ENCODE measurements at places on chromosomes 13 and 19.

DNA sequence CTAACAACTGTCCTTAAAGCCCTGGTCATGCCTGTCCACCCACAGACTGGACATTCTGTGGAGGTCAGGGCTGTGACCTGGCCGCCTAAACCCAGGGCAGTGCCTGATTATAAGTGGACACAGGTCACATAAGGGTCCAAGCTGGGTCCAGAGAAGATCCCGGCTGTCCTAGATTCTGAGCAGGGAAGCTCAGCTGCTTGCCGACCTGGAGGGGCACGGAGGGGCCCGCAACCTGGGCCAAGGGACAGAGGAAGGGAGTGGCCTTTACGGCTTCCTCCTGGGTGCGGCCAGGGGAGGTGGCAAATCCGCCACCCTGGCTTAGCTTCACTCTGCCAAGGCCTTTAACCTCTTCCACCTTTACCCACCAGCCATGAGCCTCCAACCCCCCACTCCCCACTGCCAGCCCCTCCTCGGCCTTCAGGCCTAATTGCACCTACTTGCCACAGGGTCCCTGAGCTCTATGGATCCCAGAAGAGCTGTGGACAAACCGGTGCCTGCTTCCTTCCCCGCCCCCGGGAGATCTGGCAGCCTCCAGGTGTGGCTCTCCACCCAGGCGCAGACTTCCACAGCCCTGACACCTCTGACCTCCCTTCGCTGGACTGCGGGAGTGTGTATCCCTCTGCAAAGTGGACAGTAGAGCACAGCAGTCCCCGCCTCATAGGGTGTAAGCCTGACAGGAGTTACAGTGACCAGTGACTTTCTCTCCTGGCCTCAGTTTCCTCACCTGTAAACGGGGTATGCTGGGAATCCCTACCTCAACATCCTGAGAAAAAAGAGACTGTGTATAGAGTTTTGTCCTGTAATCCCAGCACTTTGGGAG, 1.7 kb downstream of the CD320 start:
- no peak for DNase-seq

DNA sequence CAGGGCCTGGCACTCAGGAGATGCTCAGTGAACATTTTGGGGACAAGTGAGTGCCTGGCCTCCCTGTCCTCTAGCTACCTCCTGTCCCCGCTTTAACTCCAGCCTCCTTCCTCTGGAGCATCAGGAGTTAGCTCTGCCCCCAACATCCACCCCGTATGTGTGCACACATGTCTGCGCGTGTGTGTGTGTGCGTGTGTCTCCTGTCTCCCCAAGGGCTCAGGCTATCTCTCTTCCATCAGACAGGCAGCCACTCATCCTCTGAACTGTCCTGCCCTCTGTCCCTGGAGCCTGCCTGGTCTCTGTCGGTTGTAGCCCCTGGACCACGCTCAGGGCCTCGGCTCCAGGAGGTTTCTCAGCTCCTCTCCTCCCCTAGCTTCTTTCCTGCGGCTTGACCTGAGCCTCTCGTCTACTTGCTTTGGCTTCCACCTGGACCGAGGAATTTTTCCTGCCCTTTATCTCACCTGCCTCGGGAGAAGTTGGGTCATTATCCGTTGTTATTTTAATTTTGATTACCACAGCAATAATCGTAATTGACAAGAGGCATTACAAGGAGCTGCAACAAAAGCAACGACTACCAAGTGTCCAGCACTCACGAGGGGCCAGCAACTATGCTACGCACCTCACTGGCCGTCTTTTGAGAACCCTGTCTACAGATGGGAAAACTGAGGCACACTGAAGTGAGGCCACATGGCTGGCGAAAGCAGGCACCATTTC, 32.0 kb upstream of the ASF1B start:
- no peak for DNase-seq

DNA sequence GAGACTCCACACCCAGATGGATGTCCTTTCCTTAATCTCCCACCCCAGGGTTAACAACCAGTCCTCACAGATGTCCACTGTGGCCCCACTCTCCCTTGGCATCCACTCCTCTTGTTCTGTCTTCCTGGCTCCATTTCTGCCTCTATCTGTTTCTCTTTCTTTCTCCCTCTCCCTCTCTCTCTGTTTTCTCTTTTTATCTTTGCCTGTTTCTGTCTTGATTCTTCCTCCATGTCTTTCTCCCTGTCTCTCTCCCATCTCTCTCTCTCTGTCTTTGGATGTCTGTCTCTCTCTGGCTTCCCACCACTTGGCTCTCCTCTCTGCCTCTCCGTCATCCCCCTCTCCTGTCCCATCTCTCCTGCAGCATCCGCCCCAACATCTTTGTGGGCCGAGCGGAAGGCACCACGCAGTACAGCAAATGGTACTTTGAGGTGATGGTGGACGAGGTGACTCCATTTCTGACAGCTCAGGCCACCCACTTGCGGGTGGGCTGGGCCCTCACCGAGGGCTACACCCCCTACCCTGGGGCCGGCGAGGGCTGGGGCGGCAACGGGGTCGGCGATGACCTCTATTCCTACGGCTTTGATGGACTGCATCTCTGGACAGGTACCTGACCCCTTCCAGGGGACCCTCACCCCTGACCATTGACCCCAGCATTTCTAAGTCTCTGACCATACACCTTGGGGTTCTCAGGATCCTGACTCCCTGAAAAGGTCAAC, 24.4 kb downstream of the RYR1 start:
- DNase-seq, result no peak

- DNase-seq, result no peak
Measured at GRCh38 chr19:5994405-5995165, 16.6 kb upstream of the RANBP3 start.

DNA sequence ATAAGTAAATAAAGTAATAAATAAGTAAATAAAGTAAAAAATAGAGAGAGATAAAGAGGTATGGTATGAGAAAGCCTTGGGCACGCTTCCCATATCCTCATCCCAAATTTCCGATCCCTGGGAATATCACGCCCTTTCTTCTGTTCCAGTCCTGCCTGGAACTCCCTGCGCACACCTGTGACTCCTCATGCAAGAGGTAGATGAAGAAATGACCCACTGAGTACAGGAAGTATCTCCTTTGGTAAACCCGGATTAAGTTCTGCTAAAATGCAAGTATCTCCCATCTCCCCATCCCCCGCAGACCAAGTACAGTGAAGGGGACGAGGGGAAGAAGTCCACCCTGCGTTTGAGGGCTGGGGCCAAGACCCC, 399 bp upstream of the ZNF136 start:
- DNase-seq, result no peak

GRCh38 chr13:29513002-29513980, 82.2 kb downstream of the SLC7A1 start:
- DNase-seq, result no peak

DNA sequence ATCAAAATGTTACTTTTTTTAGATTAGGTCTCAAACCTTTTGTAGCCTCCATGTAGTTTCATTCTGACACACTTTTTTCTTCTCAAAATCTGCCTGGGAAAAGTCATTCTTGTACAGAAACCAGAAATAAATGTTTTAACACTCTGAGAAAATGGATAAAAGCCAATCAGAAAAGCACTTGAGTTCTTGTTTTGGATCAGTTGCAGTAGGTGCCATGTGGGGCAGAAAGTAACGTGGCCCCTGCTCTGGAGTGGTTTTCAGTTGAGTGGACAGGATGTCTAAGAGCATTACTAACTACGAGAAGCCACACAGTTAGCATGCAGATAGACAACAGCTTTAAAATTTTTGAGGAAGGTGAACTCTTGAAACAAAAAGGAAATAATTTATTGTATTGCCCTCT, 19.1 kb downstream of the GPR183 start:
- no peak for DNase-seq

- DNase-seq, result no peak
Measured at GRCh38 chr13:33524086-33524485, 238.5 kb upstream of the STARD13 start.

GRCh38 chr13:106143392-106143791, 392.1 kb downstream of the EFNB2 start:
- no peak for DNase-seq

GRCh38 chr13:93345024-93345423, 118.4 kb downstream of the GPC6 start:
- DNase-seq, result no peak

DNA sequence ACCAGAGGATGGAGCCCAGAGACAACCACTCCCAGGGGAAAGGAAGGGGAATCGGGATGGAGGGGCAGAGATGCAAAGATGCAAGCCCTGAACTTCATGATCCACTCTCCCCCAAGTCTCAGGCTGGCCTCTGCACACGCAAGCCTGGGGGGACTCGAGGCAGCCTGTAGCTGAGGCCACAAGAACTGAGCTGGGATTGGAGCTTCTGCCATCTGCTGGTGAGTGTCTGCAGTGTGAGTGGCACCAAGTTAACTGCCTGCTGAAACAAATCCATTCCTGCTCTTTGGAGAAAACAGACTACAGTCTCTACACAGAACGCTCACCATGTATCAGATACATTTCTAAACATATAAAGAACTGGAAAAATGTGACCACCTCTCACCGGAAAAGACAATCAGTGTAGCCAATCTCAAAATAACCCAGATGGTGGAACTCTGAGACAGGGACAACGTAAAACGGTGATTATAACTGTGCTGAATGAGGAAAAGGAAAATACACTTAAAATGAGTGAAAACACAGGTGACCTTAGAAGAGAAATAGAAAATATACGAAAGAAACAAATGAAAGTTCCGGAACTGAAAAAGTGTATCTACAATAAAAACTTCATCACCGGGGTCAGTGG, 62.1 kb downstream of the KLF2 start:
- DNase-seq, result peak; percentile 69

DNA sequence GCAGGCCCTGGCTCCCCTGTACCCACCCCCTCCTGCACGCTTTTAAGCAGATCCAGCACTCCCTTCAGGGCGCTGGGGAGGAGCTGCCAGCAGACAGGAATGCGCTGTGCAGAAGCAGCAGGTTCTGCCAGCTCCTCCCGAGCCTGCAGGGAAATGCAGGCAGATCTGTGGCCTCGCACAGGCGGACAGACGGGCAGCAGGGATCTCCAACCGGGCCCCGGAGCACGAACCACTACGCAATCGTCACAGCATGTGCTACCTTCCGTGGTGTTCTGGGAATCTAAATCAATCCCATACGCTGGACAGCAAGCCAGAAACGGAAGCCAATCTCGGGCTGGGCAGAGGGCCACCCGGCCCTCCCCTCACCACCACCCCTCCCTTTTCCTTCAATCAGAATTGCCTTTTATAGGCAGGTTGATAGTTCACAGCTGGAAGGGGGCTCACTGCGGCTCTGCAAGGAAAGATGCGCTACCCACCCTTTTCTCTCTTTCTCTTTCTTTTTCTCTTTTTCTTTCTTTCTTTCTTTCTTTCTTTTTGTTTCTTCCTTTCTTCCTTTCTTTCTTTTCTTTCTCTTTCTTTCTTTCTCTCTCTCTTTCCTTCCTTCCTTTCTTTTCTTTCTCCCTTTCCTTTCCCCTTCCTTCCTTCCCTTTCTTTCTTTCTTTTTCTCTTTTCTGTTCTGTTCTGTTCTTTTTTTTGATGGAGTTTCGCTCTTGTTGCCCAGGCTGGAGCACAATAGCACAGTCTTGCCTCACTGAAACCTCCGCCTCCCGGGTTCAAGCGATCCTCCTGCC, 99.9 kb downstream of the GNG7 start:
- DNase-seq, result no peak

DNA sequence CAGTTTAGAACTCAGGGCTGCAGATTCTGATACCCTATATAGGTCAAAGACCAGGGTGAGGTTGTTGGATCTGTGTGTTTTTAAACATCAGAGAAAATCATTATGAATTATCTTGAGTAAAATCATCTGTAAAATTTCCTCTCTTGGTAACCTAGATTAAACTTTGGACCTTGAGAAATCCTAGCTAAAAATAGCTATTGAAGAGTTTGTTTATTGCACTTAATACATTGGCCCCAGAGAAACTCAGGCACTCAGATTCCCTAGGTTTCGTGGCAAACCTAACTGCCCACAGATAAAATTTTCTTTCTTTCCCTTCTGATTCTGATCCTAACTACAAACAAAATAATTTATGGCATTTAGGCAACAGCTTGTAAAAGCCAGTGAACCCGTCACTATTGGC, 102.3 kb downstream of the GPC6 start:
- no peak for DNase-seq

- DNase-seq, result no peak
Measured at GRCh38 chr19:58498316-58499020, 13.3 kb downstream of the SLC27A5 start.

DNA sequence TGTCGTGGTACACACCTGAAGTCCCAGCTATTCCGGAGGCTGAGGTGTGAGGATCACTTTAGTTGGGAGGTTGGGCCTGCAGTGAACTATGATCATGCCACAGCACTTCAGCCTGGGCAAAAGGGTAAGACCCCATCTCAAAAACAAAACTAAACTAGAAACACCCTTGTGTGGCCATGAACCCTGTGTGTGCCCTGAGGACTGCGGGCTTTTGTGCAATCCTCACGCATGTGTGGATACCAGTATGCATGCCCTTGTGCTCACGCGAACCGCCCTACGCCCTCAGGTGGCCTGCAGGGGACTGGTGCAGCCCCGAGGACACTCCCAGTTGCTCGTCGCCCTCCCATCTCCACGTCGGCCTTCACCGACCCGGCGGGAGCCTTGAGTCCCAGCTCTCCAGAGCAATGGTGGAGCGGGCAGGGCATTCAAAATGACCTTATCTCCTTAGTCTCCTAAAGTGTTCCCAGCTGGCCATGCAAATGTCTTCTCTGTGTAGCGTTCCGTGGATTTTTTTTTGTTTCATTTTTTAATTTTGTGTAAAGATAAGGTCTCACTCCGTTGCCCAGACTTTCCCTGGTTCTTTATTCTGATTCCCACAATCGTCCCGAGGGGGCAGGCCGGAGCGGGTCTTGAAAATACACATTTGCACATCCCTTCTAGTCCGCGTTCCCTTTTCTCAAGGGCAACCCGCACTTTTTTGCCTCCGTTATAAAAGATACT, 868 bp upstream of the EGLN2 start:
- DNase-seq, result peak; percentile 70

DNA sequence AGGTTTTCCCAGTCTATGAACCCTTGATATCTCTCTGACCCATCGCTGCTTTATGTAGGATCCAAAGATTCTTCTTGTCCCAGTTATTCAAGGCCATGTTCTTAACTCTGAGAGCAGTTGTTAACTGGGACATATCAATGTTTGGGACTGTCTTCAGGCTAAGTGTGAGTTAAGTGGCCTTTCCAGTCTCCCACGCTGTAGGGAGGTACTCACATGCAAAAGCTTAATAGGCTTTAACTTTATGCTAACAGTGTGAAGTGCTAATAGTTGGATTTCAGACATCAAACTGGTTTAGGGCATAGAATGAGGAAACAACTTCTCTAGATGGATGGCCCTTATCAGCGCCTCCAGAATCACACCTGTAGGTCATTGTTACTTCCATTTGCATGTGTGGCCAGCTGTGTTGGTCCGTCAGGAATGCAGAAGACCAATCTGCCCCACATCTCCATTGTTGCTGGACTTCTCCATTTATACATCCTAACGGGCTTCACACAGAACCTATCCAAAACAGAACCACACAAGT, 104.7 kb upstream of the MBNL2 start:
- DNase-seq, result no peak

Data from HEK293T (cell line).